Fibroblast of skin of back (primary cell): ENCODE measurements at places on chromosomes 7 and 10.

DNA sequence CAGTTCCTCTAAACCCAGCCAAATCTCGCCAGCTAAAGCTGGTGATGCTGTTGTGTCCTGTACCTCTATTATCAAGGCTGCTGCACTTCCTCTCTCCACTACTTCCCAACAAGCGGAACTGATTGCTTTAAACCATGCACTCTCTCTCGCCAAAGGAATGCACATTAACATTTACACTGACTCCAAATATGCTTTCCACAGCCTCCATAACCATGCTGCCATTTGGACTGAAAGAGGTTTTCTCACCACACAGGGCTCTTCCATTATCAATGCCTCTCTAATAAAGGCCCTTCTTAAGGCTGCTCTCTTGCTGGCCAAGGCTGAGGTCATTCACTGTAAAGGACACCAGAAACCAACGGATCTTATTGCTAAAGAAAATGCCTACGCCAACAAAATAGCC lies 11.4 kb upstream of the LRRC61 start:
- no peak for DNase-seq

DNA sequence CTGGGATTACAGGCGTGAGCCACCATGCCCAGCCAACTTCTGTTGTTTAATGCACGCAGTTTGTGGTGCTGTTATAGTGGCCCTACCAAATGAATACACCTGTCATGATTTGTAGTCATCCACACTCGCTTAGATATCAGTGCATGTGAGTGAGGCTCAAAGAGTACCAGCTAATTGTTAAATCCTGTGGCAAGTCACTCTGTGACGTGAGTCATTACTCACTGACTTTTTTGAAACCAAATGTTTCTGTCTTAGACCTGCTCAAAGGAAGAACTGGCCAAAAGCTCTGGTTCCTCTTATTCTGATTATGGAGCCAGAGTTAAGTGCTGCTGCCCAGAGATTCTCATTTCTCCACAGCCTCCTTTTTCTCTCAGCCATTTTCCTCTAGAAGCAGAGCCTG lies 109.4 kb downstream of the PRKAG2 start:
- no peak for DNase-seq

GRCh38 chr10:131240691-131241090 lies 70.8 kb downstream of the TCERG1L start:
- DNase-seq, result no peak

- DNase-seq, result peak; percentile 66
Measured at GRCh38 chr7:139730746-139731612, 46.8 kb downstream of the HIPK2 start.

DNA sequence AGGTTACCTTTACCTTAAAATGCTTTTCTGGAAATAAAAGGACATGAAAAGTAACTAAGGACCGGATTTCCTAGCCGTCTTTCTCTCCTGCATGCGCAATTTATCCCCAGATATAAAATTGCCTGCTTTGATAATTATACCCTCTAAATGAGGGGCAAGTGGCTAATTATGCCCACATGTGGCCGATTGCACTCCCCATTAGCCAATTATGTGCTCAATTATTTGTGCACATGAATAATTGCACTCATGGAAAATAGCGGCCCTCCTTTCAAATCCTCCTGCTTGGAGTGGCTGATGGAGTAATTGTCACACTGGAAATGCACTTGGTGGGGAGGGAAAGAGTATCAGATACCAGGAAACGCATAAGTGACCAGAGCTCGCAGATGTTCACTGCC lies 66.4 kb upstream of the ATRNL1 start:
- DNase-seq, result no peak

GRCh38 chr7:2307690-2308107 lies 6.5 kb downstream of the SNX8 start:
- no peak for DNase-seq

DNA sequence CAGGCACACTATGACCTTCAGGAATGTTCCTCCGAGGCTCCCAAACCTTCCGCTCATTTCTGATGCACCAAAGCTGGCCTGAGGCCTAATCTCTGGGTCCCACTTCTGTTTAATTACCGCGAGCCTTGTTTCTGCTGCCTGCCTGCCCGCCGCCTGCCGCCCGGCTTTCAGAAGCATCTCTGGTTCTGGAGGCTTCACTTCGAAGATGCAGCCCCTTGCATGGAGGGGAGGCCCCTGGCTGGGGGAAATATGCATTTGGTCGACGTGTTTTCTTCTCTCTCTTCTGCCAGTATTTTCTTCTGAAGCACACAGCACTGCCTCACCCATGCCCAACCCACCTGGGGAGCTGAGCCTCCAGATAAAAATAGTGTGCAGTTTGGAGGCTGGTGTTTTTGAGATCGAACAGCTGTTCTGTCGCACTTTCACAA lies 166.9 kb downstream of the PAXIP1 start:
- DNase-seq, result no peak

- peak; percentile 99 for DNase-seq
Measured at GRCh38 chr7:28037220-28038010, 143.2 kb downstream of the JAZF1 start.

- no peak for DNase-seq
Measured at GRCh38 chr7:31101544-31101943, 49.4 kb downstream of the ADCYAP1R1 start.

GRCh38 chr7:123738808-123739207 lies 10.0 kb downstream of the WASL start:
- DNase-seq, result no peak

DNA sequence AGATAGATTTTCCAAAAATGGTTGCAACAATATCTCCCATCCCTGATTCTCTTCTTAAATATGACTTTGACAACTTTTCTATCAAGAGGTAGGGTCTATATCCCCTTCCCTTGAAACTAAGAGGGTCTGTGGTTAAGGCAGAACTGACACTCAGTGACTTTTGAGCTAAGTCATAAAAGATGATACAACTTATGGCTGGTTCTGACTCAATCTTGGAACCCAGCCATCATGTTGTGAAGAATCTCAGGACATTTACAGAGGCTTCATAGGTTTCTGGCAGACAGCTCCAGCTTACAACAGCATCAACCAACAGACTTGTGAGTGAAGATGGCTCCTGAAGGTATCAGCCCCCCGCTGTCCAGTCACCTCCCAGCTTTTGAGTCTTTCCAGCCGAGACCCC lies 203.5 kb downstream of the RNLS start:
- peak; percentile 53 for DNase-seq

DNA sequence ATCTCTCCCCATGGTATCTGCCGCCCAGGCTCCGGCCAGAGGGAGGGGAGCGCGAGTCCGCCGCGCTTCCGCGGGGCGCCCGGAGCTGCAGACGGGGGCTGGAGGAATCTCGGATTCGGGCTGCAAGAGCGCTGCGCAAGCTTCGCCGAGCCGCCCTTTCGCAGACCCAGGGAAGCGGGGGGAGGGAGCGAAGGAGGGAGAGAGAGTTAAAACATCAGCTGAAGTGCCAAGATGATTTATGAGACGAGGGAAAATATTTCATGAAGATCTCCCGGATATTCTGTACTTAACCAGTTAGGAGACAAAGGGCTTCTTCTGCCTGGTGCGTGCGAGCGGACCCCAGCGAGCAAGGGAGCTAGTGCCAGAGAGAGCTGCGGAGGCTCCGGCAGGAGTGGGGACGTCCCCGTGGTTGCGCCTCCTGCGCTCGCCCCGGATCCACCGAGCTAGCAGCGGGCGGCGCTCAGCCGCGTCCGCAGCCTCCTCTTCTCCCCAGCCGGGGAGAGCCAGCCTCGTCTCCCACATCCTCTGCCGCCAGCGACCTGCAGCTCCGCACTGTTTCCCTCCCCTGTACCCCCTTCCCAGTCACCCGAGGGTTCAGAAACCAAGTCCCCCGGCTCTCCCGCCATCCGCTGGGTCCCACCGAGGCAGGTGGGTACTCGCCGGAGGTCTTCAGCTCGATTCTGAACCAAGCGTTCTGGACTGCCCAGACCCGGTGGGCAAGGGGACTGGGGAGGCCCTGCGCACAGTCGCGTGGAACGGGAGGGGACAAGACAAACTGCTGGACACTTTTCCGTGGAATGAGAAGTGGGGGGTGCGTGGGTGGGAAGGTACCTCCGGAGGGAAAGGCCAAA lies 1.0 kb upstream of the PAX2 start:
- no peak for DNase-seq

DNA sequence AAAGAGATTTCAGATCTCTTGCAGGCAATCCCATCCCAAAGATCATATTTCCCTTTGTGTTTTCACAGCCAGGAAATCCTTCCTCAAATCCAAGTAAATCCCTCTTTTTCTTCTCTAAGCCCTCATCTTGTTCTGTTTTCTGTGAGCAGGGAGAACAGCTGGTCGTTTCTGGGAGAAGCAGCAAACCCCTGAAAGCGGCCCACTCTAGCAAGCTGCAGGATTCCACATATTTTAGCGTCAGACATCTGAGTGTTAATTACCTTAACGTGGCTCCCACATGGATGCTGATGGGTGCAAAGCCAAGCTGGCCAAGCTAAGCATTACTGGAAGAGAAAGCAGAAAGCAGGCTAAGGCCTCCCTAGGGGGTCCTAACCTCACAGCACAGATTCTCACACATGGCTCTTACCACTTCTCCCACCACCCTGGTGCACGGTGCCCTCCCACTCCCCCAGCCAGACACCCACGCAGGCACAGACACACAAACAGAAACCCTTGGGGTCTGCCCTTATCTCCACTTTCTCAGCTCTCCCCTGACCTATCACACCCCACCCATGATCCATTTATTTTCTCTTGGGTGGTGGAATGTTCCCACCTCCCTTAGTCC lies 551.0 kb upstream of the AUTS2 start:
- no peak for DNase-seq

GRCh38 chr10:62912086-62912485 lies 95.9 kb upstream of the EGR2 start:
- no peak for DNase-seq

GRCh38 chr10:71911296-71911953 lies 52.8 kb upstream of the CHST3 start:
- DNase-seq, result peak; percentile 47

GRCh38 chr7:48305661-48306060 lies 134.4 kb downstream of the ABCA13 start:
- DNase-seq, result no peak

GRCh38 chr7:7207876-7208275 lies 25.5 kb downstream of the C1GALT1 start:
- DNase-seq, result no peak

DNA sequence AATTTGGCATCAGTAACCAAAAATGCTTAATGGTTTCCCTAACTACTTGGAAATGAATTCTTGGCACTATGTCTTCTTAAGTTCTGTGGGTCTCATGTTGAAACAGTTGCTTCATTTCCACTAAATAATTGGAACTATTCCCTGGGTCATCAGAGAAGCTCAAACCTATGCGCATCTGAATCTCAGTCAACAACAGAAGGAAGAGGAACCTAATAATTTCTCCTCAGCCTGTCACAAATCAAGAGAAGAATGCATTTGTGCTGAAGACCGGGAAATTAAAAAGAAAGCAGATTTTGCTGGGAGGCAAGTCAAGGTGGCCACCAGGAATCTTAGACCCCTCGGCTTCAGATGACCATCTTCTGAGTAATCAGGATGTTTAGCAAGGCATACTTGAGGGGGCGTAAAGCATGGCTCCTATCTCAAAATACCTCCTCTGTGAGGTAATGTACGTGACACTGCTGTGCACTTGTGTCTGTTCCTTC lies 41.4 kb downstream of the TOMM7 start:
- peak; percentile 72 for DNase-seq
